Cardiac fibroblast (primary cell): ENCODE measurements at places on chromosomes 7 and 10.

GRCh38 chr10:122461367-122461728 lies at the start of gene HTRA1:
HTRA1 (plus strand) TSS chr10:122461553; CDS start chr10:122461653, 100 bp downstream.
- peak; percentile 83 for DNase-seq

DNA sequence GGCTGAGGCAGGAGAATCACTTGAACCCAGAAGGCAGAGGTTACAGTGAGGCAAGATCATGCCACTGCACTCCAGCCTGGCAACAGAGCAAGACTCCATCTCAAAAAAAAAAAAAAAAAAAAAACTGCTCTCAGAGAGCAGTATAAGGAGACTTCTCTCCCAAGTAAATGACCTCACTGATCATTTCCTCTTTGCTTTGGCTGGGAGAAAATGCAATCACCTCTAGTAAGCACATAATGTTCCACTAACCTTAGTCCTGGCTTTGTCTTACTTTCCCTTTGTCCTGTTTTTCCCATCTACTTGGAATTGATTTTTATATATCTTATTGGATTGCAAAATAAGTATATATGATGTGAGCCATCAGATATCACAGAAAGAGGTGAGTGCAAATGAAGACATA lies 2.5 kb downstream of the SLC25A13 start:
- peak; percentile 47 for DNase-seq

- peak; percentile 90 for DNase-seq
Observed at GRCh38 chr10:35058134-35058533, 32.0 kb downstream of the CUL2 start.

DNA sequence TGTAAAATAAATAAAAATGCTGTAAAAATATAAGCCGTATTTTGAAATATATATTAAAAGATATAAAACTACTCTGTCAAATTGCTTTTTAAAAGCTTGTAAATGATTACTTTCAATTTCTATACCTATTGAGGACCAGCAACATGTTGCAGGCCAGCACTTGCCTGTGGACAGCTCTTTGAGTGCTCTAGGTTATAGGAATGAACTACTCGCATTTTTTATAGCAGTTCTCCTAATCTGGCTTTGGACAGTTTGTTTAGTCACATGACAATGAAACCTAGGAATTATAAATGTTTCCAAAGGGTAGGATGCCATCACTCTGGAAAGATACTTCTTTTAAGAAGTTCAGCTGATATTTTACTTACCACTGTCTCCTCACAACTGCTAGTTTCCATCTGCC lies 117.7 kb upstream of the PTPRZ1 start:
- DNase-seq: no peak

DNA sequence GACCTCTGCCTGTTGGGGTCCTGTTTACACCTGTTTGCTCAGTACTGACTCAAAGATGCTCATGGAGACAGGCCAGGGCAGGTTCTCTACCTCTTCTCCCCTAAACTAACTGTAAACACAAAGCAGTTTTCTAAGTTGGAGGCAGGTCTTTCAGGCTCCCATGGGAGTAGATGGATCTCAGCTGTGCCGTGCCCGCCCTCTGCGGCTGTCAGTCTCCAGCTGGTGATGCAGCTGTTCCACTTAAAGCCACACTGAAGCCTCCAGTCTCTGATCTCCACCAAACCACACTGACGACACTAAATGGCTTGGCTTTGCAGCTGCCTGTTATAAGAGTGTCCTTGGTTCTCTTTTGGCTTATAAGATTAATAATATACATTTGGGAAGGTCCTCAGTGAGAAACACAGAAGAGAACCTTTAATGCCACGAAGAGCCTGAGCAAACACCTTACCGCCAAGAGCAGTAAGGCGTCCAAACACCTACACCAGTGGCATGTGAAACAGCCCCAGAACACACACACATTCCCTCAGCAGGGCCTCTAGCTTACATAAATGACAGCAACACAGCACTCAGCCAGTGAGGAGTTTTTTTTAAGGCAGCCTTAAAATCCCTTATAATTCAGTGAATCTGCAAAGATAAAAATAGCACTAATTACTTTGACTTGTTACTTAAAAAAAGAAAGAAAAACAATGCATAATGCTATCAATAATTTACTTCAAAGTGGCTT lies 60.4 kb upstream of the KCNIP2 start:
- peak; percentile 21 for DNase-seq

DNA sequence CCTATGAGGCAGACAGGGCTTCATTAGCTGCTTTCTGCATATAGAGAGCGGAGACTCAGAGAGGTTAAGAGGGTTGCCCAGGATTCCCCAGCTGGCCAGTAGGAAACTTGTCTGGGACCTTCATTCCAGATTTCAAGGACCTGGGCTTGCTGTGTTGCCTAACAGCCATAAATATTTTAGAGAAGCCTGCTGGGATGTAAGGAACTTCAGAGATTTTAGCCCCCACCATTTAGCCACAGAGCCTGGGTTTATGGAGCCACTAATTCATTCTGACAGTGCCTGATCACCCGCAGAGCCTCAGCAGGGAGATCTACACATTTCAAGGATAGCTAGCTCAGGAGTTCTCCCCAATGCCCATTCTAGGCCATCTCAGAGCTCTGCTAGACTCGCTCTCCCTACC lies 56.6 kb upstream of the TRUB1 start:
- DNase-seq: no peak

- DNase-seq: no peak
Observed at GRCh38 chr10:1738950-1739349, 1.6 kb upstream of the ADARB2 start.

GRCh38 chr7:99928994-99929729 lies at the start of gene GJC3:
GJC3 (minus strand) TSS chr7:99929620; CDS start chr7:99929620, 0 bp downstream.
- DNase-seq: peak; percentile 65

DNA sequence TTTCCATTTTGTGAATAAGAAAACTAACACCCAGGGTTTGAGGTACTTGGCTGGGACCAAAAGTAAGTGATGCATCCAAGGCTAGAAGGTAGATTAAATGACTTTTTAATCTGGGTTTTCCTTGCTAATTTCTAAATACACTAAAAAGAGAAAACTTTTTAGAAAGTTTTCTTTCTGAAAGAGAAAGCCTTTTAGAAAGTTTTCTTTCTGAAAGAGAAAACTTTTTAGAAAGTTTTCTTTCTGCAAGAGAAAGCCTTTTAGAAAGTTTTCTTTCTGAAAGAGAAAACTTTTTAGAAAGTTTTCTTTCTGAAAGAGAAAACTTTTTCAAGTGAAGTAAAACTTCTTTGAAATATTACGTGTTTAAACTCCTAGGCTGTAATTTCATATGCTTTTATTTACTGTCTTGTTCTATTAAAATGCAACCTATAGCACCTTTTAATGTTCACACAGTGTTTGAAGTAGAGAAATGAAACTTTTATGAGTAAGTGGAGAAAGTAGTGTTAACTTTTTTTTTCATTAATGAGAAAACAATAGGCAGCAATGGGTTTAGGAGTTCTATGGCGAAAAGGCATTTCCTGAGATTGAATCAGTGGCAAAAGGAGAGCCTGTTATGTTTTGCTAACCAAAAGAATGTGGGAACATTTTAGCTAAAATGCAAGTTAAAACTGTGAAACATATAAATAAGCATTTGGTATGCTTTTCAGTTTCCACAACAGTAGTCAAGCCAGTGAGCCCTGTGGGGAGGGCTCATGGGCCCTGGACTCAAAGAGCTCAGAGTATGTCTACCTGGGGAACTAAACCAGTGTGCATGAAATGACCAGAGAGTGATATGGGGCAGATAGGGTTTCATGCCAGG lies 103.7 kb downstream of the RBM20 start:
- peak; percentile 51 for DNase-seq
